ENCODE measurements at places on chromosomes 12 and 14.

DNA sequence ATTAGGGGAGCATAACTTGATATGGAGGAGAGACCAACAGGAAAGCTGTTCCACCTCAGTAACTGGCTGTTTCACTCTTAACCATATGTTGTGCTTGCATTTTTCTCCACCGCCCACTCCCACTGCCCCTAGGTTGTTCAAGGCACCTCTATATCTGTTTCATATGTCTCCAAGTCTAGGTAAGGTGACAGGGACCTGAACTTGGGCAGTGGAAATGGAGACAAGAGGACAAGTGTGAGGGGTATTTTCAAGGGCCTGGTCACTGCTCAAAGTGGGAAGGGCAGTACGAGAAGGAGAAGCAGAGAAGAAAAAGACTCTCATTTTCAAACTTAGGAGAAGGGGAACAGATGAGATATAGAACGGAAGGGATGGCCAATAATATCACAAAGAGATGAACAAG is 3.1 kb downstream of the SLC38A1 start:
- DNase-seq: no peak

DNA sequence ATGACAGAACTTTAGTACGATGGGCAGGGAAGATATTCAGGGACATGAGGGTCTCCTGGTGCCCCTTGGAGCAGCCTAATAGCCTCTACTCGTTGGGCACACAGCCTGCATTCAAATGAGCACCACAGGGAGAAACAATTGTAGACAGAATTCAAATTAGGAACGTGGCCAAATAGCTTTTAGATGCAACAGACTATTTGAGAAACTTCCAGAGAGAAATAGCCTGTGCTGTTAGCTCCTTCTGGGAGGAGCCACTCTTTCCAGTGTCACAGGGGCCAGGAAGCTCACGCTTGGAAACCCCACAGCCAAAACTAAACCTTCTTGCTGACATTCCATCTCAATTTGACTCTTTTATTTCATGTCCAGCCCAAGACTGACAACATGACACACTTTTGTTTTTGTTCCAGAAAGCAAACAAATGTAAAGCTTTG is 114.5 kb downstream of the RPAP3 start:
- DNase-seq: no peak

- no peak for DNase-seq
Measured at GRCh38 chr12:47989666-47990065, 14.6 kb downstream of the COL2A1 start.

GRCh38 chr12:7083125-7083524 is 9.1 kb downstream of the C1R start:
- DNase-seq: no peak

- no peak for DNase-seq
Measured at GRCh38 chr14:46951103-46951502, 299.5 kb upstream of the RPL10L start.

DNA sequence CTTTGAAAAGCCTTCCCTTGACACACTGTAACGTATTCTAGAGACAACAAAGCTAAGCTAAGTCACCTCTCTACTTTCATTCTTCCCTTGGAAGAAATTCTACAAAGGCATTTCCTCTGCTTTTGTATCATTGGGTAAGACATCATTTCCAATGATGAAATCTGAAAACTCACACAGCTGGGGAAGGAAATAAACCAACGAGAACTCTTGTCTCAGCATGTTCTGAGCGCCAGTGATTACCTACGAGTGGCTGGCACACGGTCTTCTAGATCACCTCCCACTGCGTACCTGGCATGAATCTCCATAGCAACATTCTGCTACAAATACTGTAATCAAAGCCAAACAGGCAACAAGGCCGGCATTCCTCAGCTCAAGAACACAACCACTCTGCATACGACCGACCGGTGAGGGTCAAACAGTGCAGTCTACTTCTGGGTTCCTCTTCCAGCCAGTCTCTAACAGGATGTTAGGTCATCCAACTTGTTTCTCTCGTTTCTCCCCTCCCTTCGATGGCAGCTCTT is 7.6 kb downstream of the VPS37B start:
- no peak for DNase-seq

DNA sequence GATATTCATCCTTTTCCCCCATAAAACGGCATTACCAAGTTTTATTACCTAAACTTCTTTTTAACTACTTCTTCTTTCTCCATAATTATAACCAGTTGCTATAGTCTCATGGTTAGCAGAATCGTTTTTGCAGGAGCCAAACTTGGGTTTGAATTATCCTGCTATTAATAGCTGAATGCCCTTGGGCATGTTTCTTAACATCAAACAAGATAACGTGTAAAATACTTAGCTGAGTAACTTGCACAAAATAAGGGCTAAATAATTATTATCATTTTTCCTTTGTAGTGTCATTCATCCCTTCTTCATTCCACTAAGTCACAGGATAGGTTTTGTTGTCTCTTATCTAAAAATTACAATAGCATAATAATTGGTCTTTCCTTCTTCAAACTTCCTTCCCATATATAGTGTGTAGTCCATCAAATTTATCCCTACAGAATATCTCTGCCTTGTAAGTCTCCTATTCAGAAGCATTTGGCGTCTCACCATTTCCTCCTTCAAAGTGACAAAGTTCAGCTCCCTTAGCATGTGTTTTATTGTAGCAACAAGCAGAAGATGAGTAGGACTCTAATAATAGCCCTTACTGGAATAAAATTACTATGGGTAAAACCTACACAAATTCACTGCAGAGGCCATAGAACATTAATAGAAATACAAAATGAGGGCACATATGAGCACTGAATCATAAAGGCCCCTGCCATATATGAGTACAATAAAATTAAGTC is 63.8 kb downstream of the FAR2 start:
- DNase-seq: no peak

- DNase-seq: no peak
Measured at GRCh38 chr12:102481705-102482425, 1.5 kb upstream of the IGF1 start.

DNA sequence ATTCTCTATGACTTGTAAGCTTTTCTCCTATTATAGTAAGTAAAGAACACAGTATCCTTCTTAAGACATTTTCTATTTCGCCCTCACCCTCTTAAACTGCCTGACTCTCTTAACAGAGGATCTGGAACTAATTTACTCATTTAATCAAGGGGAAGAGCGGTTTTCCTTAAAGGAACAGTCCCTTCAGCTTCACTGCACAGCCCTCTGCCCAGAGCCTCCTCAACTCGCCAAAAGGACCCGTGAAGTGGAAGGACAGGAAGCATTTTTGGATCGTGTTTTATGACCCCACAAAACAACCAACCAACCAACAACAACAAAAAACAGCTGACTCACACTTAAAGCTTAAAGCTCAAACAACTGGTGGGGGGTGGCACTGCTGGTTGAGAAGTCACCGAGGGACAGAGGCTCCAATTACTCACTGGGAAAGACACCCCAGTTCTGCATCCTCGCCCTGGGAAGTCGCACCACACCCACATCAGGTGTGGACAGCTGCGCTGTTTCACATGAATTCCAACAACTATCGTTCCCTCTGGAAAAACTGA is 35.7 kb downstream of the NID2 start:
- DNase-seq: no peak

GRCh38 chr14:20681348-20682126 is 2.8 kb upstream of the RNASE4 start:
- DNase-seq: peak; percentile 79

GRCh38 chr12:55733021-55733555 is 4.3 kb upstream of the CD63 start:
- no peak for DNase-seq

DNA sequence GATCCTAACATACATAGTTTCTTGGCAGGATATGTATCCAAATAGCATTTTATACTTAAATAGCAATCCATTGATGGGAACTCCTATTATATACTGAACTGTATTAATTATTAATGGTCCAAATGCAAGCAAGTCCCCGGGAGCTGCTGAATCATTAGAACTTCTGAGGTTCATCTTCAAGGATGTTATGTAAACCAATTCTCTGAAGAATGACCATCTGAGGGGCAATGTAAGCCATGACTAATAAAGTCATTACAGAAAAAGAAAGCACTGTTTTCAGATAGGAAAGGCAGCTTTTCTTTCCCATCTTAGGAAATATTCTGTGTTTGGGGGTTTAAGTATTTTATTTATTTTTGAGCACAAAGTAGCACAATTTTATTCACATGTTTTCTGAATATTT is 166.1 kb upstream of the SLC16A7 start:
- DNase-seq: no peak

DNA sequence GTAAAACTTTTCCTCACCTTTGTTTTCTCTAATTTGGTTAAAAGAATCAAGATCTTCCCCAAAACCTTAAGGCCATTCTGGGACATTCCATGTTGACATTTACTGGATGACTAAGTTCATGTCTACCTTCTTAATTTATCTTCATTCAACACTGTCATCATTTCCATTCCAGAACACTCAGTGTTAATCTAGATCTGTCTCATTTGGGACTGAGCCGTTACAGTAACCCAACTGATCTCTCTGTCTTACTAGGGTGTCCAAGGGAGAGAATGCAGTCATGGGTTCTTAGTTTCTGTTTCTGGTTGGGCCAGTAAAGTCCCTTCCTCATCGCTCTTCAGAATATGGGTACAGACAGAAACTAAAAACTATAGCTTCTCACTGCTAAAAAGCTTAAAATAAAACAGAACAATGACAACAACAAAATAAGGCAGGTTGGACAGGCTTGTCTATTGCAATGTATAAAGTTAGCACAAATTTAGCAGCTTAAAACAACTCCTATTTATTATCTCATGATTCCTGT is 144.8 kb downstream of the ASCL1 start:
- DNase-seq: no peak

DNA sequence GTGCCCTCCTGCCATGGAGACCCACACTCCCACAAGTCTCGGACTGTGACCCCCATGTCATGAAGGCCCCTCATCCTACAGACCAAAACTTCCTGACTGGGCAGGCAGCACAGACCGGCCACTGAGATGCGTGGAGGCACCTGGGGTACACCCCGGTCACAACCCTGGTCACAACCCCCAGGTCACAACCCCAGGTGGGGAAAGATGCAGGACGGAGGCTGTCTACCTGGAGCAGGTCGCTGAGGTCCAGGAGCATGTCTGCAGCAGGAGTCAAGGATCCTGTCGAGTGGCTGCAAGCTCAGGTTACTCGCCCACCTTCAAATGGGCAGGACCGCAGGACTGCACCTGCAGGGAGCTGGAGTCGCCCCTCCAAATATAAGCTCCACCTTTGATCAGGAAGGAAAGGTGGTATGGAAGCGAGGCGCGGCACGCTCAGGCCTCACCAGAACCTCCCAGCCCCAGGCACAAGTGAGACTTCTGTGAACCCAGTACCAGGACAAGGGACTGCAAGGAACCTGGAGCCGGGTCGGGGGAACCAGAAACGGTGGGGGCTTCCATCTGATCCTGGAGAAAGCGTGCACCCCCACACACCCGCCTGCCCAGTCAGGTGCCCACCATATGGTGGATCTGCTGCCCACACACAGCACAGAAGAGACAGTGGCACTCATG is 8.1 kb downstream of the BTBD6 start:
- DNase-seq: no peak

DNA sequence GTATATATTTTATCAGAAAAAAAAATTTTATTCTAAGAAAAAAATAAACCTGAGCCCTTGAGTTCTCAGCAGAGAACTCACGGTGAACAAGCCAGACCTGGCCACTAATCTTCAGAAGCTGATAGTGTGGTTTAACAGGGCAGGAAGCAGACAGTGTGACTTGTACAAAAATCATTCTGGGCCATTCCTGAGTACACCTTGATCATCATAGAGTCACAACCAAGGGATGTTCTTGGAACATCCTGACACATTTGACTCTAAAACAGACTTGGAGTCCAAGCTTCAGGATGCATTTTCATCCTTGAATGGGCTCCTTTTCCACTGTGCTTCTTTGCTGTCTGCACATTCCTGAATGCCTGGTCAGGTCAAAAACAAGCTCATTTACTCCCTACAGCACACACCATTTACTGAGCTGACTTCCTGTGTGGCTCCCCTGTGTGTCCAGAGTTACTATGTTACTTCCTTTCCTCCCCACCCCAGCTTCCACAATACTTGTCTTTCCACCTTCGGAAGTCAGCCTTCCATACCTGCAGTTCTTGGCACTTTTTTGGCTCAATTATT is 112.0 kb downstream of the ANO6 start:
- DNase-seq: no peak

- no peak for DNase-seq
Measured at GRCh38 chr12:4211372-4211771, 62.2 kb upstream of the CCND2 start.

DNA sequence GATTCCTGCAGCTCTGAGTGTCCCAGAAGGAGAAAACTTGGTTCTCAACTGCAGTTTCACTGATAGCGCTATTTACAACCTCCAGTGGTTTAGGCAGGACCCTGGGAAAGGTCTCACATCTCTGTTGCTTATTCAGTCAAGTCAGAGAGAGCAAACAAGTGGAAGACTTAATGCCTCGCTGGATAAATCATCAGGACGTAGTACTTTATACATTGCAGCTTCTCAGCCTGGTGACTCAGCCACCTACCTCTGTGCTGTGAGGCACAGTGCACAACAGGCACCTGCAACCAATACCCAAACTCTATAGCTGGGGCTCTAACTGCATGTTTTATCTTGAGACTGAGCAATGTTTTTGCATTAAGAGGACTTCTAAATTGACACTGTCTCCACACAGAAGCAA is 379.2 kb upstream of the OR4E1 start:
- DNase-seq: no peak

- DNase-seq: no peak
Measured at GRCh38 chr14:34496679-34497513, 34.9 kb upstream of the SPTSSA start.

- DNase-seq: no peak
Measured at GRCh38 chr12:95802482-95803270, 12.1 kb upstream of the NTN4 start.

- DNase-seq: no peak
Measured at GRCh38 chr12:58105225-58106119, 164.1 kb downstream of the ATP23 start.

- DNase-seq: no peak
Measured at GRCh38 chr12:13534242-13534641, 337.7 kb downstream of the EMP1 start.
